ENCODE measurements at places on chromosomes 1 and 21.
A peak's percentile ranks its signal among the peaks of the same experiment; 100 is the strongest.

GRCh38 chr1:167258858-167259257, 38.2 kb downstream of the POU2F1 start:
- no peak for DNase-seq

DNA sequence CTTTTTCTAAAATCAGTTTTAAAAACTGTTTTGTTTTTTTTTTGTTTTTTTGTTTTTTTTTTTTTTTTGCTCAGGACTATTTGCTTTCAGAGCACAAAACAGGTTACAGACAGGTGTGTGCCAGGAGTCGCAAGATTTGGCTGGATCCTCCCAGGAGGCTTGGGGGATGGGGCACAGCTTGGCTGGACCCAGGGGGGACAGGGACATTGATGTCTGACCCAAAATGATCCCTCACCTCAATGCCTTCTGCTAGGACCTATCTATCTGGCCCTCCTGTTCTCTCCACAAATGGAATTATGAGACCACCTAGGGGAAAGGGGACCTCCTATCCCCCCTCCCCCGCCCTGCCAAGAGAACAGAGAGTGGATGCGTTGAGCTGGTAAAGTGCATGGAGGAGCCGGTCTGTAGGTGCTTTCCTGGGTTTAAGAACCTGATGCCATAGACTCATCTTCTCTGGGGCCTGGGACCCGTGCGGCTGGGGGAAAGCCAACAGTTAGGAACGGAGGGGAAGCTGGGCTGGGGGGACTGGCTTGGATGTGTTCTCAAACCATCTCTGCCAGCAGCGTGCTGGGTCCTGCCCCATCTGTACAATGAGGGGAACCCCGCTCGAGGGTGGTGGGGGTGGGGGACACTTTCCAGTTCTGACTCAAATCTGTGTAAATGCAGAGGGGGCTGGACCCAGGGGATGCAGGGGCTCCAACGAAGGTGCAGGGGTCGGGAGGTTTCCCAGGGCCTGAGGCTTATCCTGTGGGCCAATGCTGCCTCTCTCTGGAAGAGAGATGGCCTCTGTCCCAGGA, 28.9 kb downstream of the RUNX3 start:
- no peak for DNase-seq

DNA sequence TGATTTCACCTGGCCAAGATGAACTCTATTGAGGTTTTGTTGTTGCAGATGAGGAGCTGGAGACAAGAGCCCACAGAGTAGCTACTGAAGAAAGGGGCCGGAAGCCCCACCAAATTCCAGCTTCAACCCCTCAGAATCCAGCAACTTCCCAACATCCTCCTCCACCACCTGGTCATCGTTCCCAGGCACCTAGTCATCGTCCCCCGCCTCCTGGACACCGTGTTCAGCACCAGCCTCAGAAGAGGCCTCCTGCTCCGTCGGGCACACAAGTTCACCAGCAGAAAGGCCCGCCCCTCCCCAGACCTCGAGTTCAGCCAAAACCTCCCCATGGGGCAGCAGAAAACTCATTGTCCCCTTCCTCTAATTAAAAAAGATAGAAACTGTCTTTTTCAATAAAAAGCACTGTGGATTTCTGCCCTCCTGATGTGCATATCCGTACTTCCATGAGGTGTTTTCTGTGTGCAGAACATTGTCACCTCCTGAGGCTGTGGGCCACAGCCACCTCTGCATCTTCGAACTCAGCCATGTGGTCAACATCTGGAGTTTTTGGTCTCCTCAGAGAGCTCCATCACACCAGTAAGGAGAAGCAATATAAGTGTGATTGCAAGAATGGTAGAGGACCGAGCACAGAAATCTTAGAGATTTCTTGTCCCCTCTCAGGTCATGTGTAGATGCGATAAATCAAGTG, 14.3 kb downstream of the CD2 start:
- DNase-seq: no peak

- no peak for DNase-seq
These were observed 678 bp downstream of the LSM10 start for GRCh38 chr1:36397083-36397377.

DNA sequence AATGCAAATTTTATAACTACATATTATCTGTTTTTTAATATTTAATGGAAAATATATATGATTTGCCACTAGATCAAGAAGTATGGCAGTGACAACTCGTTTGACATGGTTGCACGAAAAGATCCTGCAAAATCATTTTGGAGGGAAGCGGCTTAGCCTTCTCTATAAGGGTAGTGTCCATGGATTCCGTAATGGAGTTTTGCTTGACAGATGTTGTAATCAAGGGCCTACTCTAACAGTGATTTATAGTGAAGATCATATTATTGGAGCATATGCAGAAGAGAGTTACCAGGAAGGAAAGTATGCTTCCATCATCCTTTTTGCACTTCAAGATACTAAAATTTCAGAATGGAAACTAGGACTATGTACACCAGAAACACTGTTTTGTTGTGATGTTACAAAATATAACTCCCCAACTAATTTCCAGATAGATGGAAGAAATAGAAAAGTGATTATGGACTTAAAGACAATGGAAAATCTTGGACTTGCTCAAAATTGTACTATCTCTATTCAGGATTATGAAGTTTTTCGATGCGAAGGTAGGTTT, 556 bp downstream of the IFI44 start:
- no peak for DNase-seq

GRCh38 chr1:242703467-242703866, 179.0 kb upstream of the PLD5 start:
- no peak for DNase-seq

GRCh38 chr1:153238527-153238926, 21.0 kb upstream of the LORICRIN start:
- no peak for DNase-seq

GRCh38 chr1:43979528-43980254, 681 bp downstream of the B4GALT2 start:
- DNase-seq: no peak

- peak; percentile 23 for DNase-seq
These were observed 573 bp downstream of the KLHL21 start for GRCh38 chr1:6601923-6602668.

- DNase-seq: no peak
These were observed 57.0 kb downstream of the PTGER3 start for GRCh38 chr1:70990469-70991253.

DNA sequence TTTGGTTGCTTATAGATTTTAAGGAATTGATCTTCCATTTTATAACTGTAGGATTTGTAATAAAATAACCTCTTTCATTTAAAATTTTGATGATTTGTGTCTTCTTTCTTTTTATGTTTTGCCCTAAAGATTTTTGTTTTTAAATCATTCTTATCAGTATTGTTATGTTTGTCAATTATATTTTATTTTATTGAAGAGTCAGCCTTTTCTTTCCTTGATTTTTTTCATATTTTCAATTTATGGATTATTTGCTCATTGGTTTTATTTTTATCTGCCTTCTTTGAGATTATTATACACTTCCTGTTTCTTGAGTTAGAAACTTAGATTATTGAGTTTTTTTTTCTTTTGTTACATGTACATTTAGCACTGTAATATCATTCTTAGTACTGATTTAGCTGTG, 233.4 kb upstream of the BRINP3 start:
- no peak for DNase-seq

GRCh38 chr1:234760303-234760723, 150.3 kb upstream of the IRF2BP2 start:
- DNase-seq: no peak

DNA sequence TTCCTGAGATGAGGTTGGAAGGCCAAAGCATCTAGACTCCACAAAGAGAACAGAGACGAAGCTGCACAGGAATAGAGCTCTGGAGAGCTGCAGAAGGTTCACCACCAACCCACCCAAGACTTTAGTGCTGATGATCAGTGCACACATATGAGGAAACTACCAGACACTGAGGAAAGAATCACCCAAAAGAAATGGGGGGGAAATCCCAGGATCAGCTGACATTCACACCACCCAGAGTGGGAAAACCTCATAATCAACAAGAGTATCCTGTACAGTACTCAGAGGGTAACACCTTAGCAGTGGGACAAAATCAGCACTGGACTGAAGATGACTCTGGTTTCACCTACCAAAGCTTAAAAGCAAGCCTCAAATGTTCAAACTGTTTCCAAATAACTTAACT, 36.4 kb downstream of the DENND1B start:
- no peak for DNase-seq
